Naive thymus-derived CD4-positive, alpha-beta T cell (primary cell): ENCODE measurements at places on chromosomes 13 and 19. TPM values are rescaled to one million over a fixed set of nuclear protein-coding genes. Genes with fewer than 3 reads are reported as not detected.

GRCh38 chr19:58578012-58578925 lies 5.1 kb upstream of the MZF1 start:
- DNase-seq = no peak
- no peak overlapping the region for H3K27ac ChIP-seq
- no peak overlapping the region for H3K4me3 ChIP-seq
- no peaks in the 10 kb centered on the region for H3K36me3 ChIP-seq

DNA sequence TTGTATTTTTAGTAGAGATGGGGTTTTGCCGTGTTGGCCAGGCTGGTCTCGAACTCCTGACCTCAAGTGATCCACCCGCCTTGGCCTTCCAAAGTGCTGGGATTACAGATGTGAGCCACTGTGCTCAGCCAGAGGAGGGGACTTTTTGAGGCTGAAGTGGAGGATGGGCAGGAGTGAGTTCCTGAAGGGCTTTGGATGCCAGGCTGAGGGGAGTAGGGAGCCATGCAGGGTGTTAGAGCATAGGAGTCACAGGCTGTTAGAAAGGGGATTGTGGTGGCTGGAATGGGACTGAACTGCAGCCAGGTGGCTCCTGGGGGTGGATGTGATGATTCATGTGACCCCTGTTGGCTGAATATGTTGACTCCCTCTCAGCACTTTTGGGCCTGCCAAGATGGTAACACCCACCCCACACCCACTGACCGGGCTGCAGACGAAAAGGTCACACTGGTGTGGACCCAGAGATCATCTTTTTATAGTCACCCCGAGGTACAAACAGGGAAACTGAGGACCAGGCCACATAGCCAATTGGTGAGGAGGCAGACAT lies 11.2 kb downstream of the CYP4F22 start:
- no peak overlapping the region for H3K27ac ChIP-seq
- peaks cover 10% of the 10 kb centered on the region for H3K4me1 ChIP-seq
- no peak for DNase-seq
- H3K27me3 ChIP-seq = no peaks in the 10 kb centered on the region

- H3K4me3 ChIP-seq = no peak overlapping the region
- H3K27me3 ChIP-seq = no peaks in the 10 kb centered on the region
- no peaks in the 10 kb centered on the region for H3K36me3 ChIP-seq
- no peak for DNase-seq
- no peak overlapping the region for H3K27ac ChIP-seq
Observed at GRCh38 chr19:55590617-55591016, 8.7 kb downstream of the FIZ1 start.

- H3K27ac ChIP-seq = no peak overlapping the region
- no peaks in the 10 kb centered on the region for H3K27me3 ChIP-seq
- DNase-seq = peak; percentile 73
Observed at GRCh38 chr19:46529622-46530451, 34.2 kb upstream of the PNMA8B start.

GRCh38 chr19:51456541-51457290 lies 1.5 kb downstream of the SIGLEC8 start:
- H3K27ac ChIP-seq = no peak overlapping the region
- no peaks in the 10 kb centered on the region for H3K36me3 ChIP-seq
- H3K27me3 ChIP-seq = no peaks in the 10 kb centered on the region

DNA sequence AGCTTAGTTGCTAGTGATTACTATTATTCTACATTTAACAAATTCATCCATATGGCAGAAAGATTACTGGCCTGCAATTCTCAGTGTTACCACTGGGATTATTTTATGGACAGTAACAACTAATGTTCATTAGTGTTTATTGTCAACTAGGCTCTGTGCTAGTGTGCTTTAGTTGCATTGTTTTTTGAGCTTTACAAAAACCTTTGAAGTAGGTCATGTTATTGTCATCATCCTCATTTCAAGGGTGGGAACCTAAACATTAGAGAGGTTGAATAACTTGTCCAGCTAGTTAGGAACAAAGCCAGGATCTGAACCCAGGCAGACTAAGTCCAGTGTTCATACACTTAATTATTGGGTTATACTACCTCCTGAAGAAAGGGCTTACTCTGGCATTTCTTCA lies 27.8 kb upstream of the TDRD3 start:
- H3K4me1 ChIP-seq = no peaks in the 10 kb centered on the region
- H3K36me3 ChIP-seq = no peaks in the 10 kb centered on the region
- H3K27me3 ChIP-seq = no peaks in the 10 kb centered on the region

- H3K4me1 ChIP-seq = no peaks in the 10 kb centered on the region
- no peaks in the 10 kb centered on the region for H3K27me3 ChIP-seq
- no peak for DNase-seq
- no peak overlapping the region for H3K4me3 ChIP-seq
- no peaks in the 10 kb centered on the region for H3K36me3 ChIP-seq
Observed at GRCh38 chr13:71801781-71802180, 65.2 kb downstream of the DACH1 start.

GRCh38 chr19:38049105-38049649 lies 142.2 kb downstream of the SIPA1L3 start:
- peak; percentile 85 for DNase-seq
- H3K27me3 ChIP-seq = no peaks in the 10 kb centered on the region
- peak overlapping the region; percentile 19 for H3K4me3 ChIP-seq
- H3K27ac ChIP-seq = peak overlapping the region; percentile 74
- peaks cover 20% of the 10 kb centered on the region for H3K4me1 ChIP-seq
- H3K36me3 ChIP-seq = no peaks in the 10 kb centered on the region

GRCh38 chr13:66415444-66415843 lies 814.7 kb downstream of the PCDH9 start:
- H3K36me3 ChIP-seq = no peaks in the 10 kb centered on the region
- no peak overlapping the region for H3K4me3 ChIP-seq

- no peak within 1 kb of the TSS for H3K4me3 ChIP-seq
- H3K36me3 ChIP-seq = no peaks in the 10 kb centered on the region
- no peaks in the 10 kb centered on the region for H3K27me3 ChIP-seq
- no peak within 1 kb of the TSS for H3K27ac ChIP-seq
Observed at GRCh38 chr19:18895824-18896341, at the start of gene CERS1. Gene CERS1, minus strand, starts transcription at chr19:18896158. Its CDS starts 86 bp downstream, at chr19:18896072.

DNA sequence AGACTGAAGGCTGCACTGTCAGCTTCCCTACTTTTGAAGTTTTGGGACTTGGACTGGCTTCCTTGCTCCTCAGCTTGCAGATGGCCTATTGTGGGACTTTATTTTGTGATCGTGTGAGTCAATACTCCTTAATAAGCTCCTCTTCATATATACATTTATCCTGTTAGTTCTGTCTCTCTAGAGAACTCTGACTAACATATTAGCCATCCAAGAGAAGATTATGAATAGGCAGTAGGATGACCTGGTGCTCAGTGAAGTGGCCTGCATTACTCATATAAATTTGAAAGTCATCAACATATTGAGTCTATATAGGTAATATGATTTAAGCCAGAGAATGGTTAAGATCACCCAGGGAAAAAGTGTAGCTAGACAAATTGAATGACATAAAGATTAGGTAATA lies 136.3 kb upstream of the UFM1 start:
- DNase-seq = no peak
- no peaks in the 10 kb centered on the region for H3K27me3 ChIP-seq
- no peaks in the 10 kb centered on the region for H3K4me1 ChIP-seq
- H3K36me3 ChIP-seq = no peaks in the 10 kb centered on the region
- H3K4me3 ChIP-seq = no peak overlapping the region

Gene ZIC5
- polyA plus RNA-seq = not detected

Gene FGF9
- 1.2 TPM for polyA plus RNA-seq
